ENCODE measurements at places on chromosomes 7 and 10.

- DNase-seq, result no peak
These were observed 97.7 kb upstream of the DNAAF5 start for GRCh38 chr7:628826-629225.

DNA sequence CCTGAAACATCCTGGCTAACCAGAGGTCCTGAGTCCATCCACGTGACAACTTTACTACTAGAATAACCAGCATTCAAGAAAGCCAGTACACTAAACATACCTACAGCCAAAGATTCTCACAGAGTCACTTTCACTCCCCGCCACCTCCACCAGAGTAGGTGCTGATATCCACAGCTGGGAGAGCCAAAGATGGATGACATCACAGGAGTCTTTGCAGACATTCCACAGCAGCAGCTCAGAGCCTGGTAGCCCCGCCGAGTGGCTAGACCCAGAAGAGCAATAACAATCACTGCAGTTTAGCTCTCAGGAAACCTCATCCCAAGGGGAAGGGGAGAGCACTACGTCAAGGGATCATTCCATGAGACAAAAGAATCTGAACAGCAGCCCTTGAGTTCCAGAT, 13.5 kb upstream of the ADAM22 start:
- DNase-seq, result no peak

DNA sequence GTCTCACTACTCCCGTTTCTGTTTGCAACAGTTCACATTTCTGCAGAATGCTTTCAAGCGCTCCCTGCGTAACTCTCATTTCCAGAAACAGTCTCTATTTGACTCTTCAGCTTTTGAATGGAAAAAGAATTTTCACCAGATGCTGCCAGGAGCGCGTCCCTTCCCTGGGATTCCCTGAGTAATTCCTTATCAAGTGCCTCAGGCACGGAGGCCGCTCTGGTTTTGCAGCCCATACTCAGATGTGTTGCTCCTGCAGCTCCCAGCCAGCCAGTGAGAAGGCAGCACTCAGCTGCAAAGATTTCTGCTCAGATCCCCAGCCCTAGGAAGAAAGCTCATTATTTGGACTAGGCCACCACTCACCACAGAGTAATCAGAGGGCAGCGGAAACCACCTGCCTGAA, 161.1 kb upstream of the CHST15 start:
- DNase-seq, result no peak

GRCh38 chr10:65861249-65861648, 1064.6 kb upstream of the LRRTM3 start:
- no peak for DNase-seq

DNA sequence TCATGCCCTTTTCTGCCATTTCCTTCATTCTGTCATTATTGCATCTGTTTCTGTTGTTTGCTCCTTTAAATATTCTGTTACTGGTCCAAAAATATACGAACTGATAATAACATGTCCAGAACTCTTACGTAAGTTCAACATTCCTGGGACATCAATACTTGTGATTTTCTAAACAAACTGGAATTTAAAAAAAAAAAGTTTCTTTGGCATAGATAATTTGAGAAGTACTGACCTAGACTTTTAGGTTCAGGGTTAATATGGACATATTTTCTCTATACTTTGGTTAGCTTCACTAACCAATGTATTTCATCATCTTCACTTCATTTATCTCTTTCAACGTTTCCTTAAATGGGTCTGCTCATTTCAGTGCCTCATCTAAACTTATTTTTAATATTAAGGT, 147.3 kb downstream of the JMJD1C start:
- no peak for DNase-seq

GRCh38 chr7:70318511-70318910, 720.2 kb downstream of the AUTS2 start:
- DNase-seq, result no peak

GRCh38 chr10:69684981-69685353, 54.9 kb downstream of the FAM241B start:
- DNase-seq, result no peak

GRCh38 chr7:42045961-42046360, 191.0 kb downstream of the GLI3 start:
- DNase-seq, result no peak

DNA sequence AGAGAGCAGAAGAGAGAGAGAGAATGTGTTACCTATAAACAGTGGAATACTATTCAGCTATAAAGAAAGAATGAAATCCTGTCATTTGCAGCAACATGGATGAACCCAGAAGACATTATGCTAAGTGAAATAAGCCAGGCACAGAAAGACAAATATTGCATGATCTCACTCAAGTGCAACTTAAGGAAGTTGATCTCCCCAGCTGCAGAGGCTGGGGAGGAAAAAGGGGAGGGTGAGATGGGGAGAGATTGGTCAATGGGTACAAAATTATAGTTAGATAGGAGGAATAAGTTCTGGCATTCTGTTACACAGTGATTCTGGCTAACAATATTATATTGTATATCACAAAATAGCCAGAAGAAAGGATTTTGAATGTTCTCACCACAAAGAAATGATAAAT, 11.2 kb upstream of the JAZF1 start:
- no peak for DNase-seq

DNA sequence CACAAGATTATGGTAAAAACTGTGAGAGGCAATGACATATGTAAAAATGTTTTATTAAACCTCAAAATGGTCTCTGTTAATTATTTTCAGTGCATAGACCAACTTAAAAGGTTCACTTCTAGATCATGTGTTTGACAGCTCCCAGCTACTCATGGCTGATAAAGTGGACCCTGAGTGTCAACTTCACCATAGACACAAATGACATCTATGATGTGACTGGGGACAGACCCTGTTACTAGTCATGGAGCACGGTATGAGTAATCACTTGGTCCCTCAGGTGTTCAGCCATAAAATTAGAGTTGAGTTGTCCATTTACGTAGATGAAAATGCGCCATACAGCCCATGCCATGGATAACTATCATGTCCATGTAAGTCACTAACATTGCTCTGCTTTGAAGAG, 199.8 kb downstream of the ZNF365 start:
- no peak for DNase-seq

DNA sequence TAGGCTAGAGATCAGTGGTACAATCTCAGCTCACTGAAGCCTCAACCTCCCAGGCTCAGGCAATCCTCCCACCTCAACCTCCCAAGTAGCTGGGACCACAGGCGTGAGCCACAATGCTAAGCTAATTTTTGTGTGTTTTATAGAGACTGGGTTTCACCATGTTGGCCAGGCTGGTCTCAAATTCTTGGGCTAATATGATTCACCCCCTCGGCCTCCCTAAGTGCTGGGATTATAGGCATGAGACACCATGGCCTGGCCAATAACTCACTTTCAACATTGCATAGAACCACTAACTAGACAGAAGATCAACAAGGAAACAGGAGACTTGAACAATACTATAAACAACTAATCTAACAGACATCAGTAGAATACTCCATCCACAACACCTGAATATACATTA, 191.7 kb downstream of the LRRN3 start:
- DNase-seq, result no peak

DNA sequence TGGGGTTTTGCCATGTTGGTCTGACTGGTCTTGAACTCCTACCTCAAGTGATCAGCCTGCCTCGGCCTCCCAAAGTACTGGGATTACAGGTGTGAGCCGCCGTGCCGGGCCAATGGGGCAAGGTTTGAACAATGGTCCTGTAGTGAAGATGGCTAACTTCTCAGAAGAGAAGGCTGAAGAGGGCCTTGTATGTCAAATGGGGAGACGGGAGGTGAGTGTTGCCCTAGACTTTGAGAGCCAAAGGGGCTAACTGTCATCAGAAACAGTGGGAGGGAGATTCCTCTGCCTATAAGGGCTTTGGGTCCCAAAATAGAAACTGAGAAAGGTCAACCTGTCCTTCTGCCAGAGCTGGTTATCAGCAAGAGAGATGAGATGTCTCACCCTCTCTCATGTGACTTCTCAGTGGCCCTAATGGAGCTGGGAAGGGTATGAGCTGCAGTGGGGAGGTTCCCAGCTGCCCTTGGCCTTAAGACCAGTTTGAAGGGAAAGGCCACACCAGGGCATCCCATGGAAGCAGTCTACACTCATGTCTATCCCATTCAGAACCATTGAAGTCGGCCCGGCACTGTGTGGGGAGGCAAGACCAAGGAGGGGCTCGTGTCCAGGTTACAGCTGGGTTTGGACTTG, 1.3 kb upstream of the SAMD8 start:
- DNase-seq, result no peak
